ENCODE measurements at places on chromosomes 7 and 10. TPM values are rescaled to one million over a fixed set of nuclear protein-coding genes. Genes with fewer than 3 reads are reported as not detected.
A peak's percentile ranks its signal among the peaks of the same experiment; 100 is the strongest.

Gene ZNF12
- 20.6 TPM for total RNA-seq

- no peaks in the 10 kb centered on the region for H3K36me3 ChIP-seq
- no peaks in the 10 kb centered on the region for H3K4me1 ChIP-seq
- H3K27me3 ChIP-seq = peaks cover 1% of the 10 kb centered on the region
These were observed 141.3 kb upstream of the FZD8 start for GRCh38 chr10:35783305-35783838.

Gene SPDYE9
- not detected for total RNA-seq

DNA sequence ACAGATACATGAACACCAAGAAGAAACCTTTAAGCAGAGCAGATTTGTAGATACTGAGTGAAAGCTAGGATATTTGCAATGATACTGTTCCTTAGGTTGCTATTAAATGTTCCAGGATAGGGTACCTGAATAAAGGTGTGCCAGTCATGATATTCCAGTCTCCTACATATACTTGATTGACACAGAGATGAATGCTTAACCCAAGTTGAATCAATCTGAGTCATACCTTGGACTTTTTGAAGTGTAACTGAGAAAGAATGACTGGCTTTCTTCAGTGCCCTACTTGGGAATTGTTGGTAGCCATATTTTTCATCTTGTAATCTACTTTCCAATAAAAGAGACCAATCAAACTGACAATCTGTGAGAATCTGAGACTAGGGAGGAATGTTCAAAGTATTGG lies 805.7 kb upstream of the GHITM start:
- H3K36me3 ChIP-seq = no peaks in the 10 kb centered on the region
- H3K4me1 ChIP-seq = no peaks in the 10 kb centered on the region
- no peak overlapping the region for H3K4me3 ChIP-seq
- H3K27ac ChIP-seq = no peak overlapping the region

- peaks cover 2% of the 10 kb centered on the region for H3K36me3 ChIP-seq
- H3K4me3 ChIP-seq = no peak overlapping the region
- H3K27ac ChIP-seq = no peak overlapping the region
- peaks cover 21% of the 10 kb centered on the region for H3K4me1 ChIP-seq
These were observed 216.6 kb downstream of the MAD1L1 start for GRCh38 chr7:2016021-2016631.

DNA sequence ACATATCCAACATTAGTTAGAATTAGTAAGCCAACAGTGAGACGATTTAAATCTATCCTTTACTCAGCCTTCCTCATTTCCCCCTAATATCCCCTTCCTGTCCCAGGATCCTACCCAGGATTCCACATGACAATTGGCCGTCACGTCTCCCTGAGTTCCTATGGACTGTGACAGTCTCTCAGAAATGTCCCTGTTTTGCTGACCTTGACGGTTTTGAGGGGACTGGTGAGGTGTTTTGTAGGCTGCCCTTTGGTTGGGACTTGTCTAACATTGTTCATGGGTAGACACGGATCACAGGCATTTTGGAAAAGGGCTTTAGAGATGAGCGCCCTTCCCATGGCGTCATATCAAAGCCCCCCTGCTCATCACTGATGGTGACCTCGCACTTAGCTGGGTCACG lies 162.8 kb downstream of the ZMYND11 start:
- no peaks in the 10 kb centered on the region for H3K4me1 ChIP-seq
- H3K27ac ChIP-seq = no peak overlapping the region
- no peaks in the 10 kb centered on the region for H3K36me3 ChIP-seq
- H3K27me3 ChIP-seq = no peaks in the 10 kb centered on the region
- no peak overlapping the region for H3K4me3 ChIP-seq
- DNase-seq = no peak

Gene HOXA9
- total RNA-seq = not detected

Gene GIMAP8
- total RNA-seq = 8.6 TPM

Gene VWDE
- total RNA-seq = 1.4 TPM

DNA sequence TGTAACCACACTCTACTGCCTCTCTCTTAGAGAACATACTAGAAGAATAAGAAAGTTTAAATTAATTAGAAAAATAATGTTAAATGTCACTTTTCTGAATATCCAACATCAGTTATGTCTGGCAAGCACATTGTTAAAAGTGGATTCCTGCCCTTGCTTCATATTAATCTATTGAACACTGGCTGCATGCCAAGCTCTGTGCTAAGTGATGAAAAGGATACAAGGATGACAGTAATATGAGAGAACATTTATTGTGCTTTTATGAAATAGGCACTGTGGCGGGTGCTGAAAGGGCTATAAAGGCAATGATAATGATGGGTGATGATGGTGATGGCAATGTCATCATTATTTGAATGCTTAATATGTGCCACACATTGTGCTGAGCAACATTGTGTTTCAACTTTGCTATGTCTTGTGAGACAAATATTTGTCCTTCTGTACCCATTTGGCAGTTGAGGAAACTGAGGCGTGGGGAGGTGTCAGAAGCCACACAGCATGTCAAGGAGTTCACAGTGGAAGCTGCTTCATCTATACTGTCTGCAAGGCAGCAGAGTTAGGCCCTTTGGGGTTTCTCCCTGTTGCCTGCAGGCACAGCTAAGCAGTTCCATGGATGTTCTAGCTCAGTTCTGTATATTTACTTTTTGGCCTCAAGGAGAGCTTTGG lies 64.2 kb upstream of the RAPGEF5 start:
- no peaks in the 10 kb centered on the region for H3K4me1 ChIP-seq
- H3K27ac ChIP-seq = no peak overlapping the region
- no peaks in the 10 kb centered on the region for H3K27me3 ChIP-seq
- no peak for DNase-seq

DNA sequence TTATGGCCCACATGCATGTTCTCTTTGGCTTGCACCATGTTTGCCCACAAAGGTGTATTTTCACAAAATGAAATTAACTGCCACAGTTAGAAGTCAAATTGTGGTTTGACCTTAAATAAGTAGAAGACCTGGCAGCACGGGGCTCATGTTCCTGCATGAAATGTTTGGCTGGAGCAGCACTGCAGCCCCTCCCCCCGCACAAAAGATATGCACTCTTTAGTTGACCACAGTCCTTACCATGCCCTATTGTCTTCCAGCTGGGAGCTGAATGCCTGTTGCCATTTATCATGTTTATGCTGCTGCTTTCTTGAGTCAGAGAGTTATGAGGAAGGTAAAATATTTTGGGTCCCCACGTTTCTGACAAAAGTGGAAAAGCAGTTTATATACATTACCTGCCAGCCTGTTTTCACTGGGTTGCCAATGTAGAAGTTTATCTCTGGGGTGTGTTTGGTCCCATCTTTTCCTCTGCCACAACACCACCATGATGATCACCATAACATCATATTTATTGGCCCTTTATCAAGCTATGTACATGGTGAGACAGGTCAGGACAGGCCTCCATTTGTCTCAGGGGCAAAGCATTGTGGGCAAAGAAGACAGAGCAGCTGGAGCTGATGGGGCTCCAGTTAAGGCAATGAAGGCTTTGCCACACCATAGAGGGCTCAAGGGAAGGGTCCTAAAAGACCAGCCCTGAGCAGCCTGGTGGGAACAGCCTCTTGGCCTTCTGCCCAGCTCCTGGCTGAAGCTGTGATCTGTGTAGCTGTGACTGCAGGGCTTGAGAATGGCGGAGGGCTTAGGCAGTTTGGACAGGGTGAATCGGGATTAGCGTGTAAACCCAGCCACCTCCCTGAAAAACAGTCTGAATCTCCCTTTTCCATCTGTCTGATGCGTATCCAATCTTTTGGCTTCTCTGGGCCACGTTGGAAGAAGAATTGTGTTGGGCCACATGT lies 5.4 kb downstream of the PRF1 start:
- no peak for DNase-seq
- no peaks in the 10 kb centered on the region for H3K27me3 ChIP-seq
- no peak overlapping the region for H3K27ac ChIP-seq
- H3K4me3 ChIP-seq = no peak overlapping the region
- peaks cover 64% of the 10 kb centered on the region for H3K4me1 ChIP-seq
- H3K36me3 ChIP-seq = peaks cover 54% of the 10 kb centered on the region

Gene CUL2
- total RNA-seq = 37.4 TPM

DNA sequence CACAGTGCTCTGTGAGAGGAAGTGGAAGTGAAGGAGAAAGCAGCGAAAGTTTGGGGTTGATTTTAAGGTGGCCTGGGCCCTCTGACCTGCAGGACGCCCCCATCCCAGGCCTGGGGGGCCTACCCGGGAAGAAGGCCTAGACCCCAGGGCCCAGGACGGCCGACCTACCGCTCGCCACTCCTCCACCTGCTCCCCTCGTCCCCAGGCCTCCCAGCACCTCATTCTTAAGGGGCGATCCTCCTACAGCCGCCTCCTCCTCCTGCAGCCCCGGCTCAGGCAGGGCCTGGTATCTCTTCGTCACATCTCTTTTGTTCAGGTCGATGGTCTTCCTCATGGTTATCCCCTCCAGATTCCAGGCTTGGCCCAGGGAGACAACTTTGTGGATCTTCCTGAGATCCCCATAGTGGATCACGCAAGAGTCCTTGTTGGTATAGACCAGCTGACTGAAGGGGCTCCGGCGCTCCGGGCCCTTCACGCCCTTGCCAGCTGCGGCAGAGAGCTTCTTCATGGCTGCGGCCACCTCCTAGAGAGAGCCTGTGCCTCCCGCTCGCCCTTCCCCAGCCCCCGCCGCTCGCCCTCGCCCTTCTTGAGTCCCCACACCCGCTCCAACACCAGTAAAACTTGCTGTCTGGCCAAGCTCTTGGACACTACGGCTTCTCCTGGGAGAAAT lies 117.5 kb downstream of the OR13A1 start:
- no peak for DNase-seq
- no peaks in the 10 kb centered on the region for H3K4me1 ChIP-seq
- H3K27ac ChIP-seq = no peak overlapping the region
- H3K4me3 ChIP-seq = no peak overlapping the region
- H3K36me3 ChIP-seq = no peaks in the 10 kb centered on the region

Gene LHFPL3
- total RNA-seq = not detected

Gene UPK3BL2
- total RNA-seq = 21.4 TPM

Gene DGKI
- 0.65 TPM for total RNA-seq

GRCh38 chr7:87767827-87768226 lies 108.3 kb downstream of the SLC25A40 start:
- no peaks in the 10 kb centered on the region for H3K4me1 ChIP-seq
- H3K4me3 ChIP-seq = no peak overlapping the region
- H3K36me3 ChIP-seq = no peaks in the 10 kb centered on the region
- no peak for DNase-seq
- no peak overlapping the region for H3K27ac ChIP-seq
- H3K27me3 ChIP-seq = peaks cover 4% of the 10 kb centered on the region

- H3K4me1 ChIP-seq = no peaks in the 10 kb centered on the region
- DNase-seq = no peak
- H3K4me3 ChIP-seq = no peak overlapping the region
- no peaks in the 10 kb centered on the region for H3K27me3 ChIP-seq
These were observed 29.6 kb downstream of the DMBT1 start for GRCh38 chr10:122590153-122590552.

GRCh38 chr10:79938728-79939406 lies 10.0 kb downstream of the SFTPD start:
- no peak overlapping the region for H3K4me3 ChIP-seq
- H3K27ac ChIP-seq = no peak overlapping the region
- H3K36me3 ChIP-seq = no peaks in the 10 kb centered on the region
- peaks cover 8% of the 10 kb centered on the region for H3K27me3 ChIP-seq
- peak; percentile 42 for DNase-seq
- peaks cover 14% of the 10 kb centered on the region for H3K4me1 ChIP-seq

GRCh38 chr7:151232917-151233701 lies 826 bp downstream of the CHPF2 start:
- peak overlapping the region; percentile 100 for H3K4me3 ChIP-seq
- peaks cover 29% of the 10 kb centered on the region for H3K4me1 ChIP-seq
- H3K36me3 ChIP-seq = peaks cover 38% of the 10 kb centered on the region

Gene MLXIPL
- total RNA-seq = not detected

- H3K4me3 ChIP-seq = no peak overlapping the region
- no peak for DNase-seq
- H3K27ac ChIP-seq = no peak overlapping the region
- H3K36me3 ChIP-seq = no peaks in the 10 kb centered on the region
- no peaks in the 10 kb centered on the region for H3K4me1 ChIP-seq
These were observed 196.0 kb upstream of the FZD1 start for GRCh38 chr7:91068136-91068795.

DNA sequence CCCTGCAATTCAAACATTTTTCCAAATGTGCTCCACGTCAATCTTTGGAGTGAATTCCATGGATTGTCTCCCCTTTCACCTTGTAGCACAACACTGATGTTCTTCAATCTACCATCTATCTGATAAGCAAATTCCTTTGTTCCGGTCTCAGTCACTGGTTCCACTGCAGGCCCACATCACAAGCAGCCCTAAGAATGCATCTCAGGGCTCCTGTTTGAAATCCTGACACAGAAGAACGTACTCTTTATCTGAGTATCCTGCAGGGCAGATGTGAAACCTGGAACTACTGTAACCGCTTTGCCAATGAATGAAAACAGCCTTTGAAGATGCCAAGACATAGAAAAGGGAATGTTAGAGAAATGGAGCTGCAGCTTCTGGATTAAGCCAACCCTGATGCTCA lies 62.9 kb upstream of the FAM133B start:
- DNase-seq = no peak
- no peak overlapping the region for H3K4me3 ChIP-seq

Gene EBLN1
- total RNA-seq = not detected

- no peaks in the 10 kb centered on the region for H3K4me1 ChIP-seq
- no peak overlapping the region for H3K27ac ChIP-seq
- no peaks in the 10 kb centered on the region for H3K36me3 ChIP-seq
- no peak for DNase-seq
These were observed 389.6 kb upstream of the PODXL start for GRCh38 chr7:131945957-131946544.

GRCh38 chr7:70400829-70401380 lies 731.0 kb upstream of the GALNT17 start:
- no peaks in the 10 kb centered on the region for H3K36me3 ChIP-seq
- no peak overlapping the region for H3K27ac ChIP-seq
- DNase-seq = no peak

- no peaks in the 10 kb centered on the region for H3K27me3 ChIP-seq
- no peak overlapping the region for H3K27ac ChIP-seq
- H3K4me1 ChIP-seq = peaks cover 22% of the 10 kb centered on the region
These were observed 6.1 kb downstream of the CCAR1 start for GRCh38 chr10:68727146-68727545.

Gene CELF2
- 132 TPM for total RNA-seq

GRCh38 chr7:3245077-3245476 lies 56.0 kb upstream of the SDK1 start:
- H3K27ac ChIP-seq = no peak overlapping the region
- H3K36me3 ChIP-seq = no peaks in the 10 kb centered on the region
- H3K27me3 ChIP-seq = no peaks in the 10 kb centered on the region
- DNase-seq = no peak
- no peak overlapping the region for H3K4me3 ChIP-seq
- H3K4me1 ChIP-seq = no peaks in the 10 kb centered on the region

GRCh38 chr7:91127325-91127724 lies 136.9 kb upstream of the FZD1 start:
- H3K36me3 ChIP-seq = no peaks in the 10 kb centered on the region
- H3K27ac ChIP-seq = no peak overlapping the region
- no peaks in the 10 kb centered on the region for H3K27me3 ChIP-seq
- H3K4me1 ChIP-seq = no peaks in the 10 kb centered on the region
- no peak for DNase-seq

Gene NRG3
- total RNA-seq = not detected

Gene LIPA
- total RNA-seq = 20.7 TPM

GRCh38 chr7:25857376-25858067 lies 294.5 kb upstream of the NFE2L3 start:
- H3K27ac ChIP-seq = no peak overlapping the region
- no peak for DNase-seq
- H3K27me3 ChIP-seq = peaks cover 38% of the 10 kb centered on the region
- no peak overlapping the region for H3K4me3 ChIP-seq
- peaks cover 4% of the 10 kb centered on the region for H3K36me3 ChIP-seq

GRCh38 chr10:94279835-94280709 lies 82.7 kb downstream of the NOC3L start:
- H3K4me3 ChIP-seq = no peak overlapping the region
- peak; percentile 57 for DNase-seq
- H3K27me3 ChIP-seq = peaks cover 16% of the 10 kb centered on the region
